ENCODE measurements at places on chromosomes 5 and 9. TPM values are rescaled to one million over a fixed set of nuclear protein-coding genes. Genes with fewer than 3 reads are reported as not detected.

- H3K36me3 ChIP-seq: no peaks in the 10 kb centered on the region
- H3K4me1 ChIP-seq: peaks cover 9% of the 10 kb centered on the region
- peak overlapping the region; percentile 46 for H3K27ac ChIP-seq
- no peak for DNase-seq
- no peak overlapping the region for H3K4me3 ChIP-seq
- no peaks in the 10 kb centered on the region for H3K27me3 ChIP-seq
Observed at GRCh38 chr5:10655972-10656830, 92.3 kb downstream of the ANKRD33B start.

Gene FCN1
- polyA plus RNA-seq: 4.9 TPM

Gene CTSV
- polyA plus RNA-seq: 1,344 TPM

GRCh38 chr9:27094640-27095298 lies 14.3 kb upstream of the TEK start:
- no peaks in the 10 kb centered on the region for H3K36me3 ChIP-seq
- H3K4me3 ChIP-seq: no peak overlapping the region
- no peak for DNase-seq
- no peaks in the 10 kb centered on the region for H3K27me3 ChIP-seq
- H3K27ac ChIP-seq: no peak overlapping the region
- no peaks in the 10 kb centered on the region for H3K4me1 ChIP-seq
